Activated CD4-positive, alpha-beta memory T cell treated with anti-CD3 and anti-CD28 coated beads, Interleukin-2, amount 10 ng/mL, durations not matched to agents 7 days and 5 days (primary cell): ENCODE measurements at places on chromosomes 16 and 17. TPM values are rescaled to one million over a fixed set of nuclear protein-coding genes. Genes with fewer than 3 reads are reported as not detected.

- DNase-seq, result no peak
- H3K4me3 ChIP-seq, result no peak overlapping the region
- H3K4me1 ChIP-seq, result peaks cover under 1% of the 10 kb centered on the region
- no peak overlapping the region for H3K27ac ChIP-seq
- no peaks in the 10 kb centered on the region for H3K36me3 ChIP-seq
These were observed 64.5 kb upstream of the CIBAR2 start for GRCh38 chr16:85176541-85177447.

- peaks cover 7% of the 10 kb centered on the region for H3K36me3 ChIP-seq
- no peak for DNase-seq
- H3K27ac ChIP-seq, result no peak overlapping the region
- H3K4me1 ChIP-seq, result peaks cover 14% of the 10 kb centered on the region
These were observed 7.8 kb downstream of the CBX1 start for GRCh38 chr17:48093341-48094045.

DNA sequence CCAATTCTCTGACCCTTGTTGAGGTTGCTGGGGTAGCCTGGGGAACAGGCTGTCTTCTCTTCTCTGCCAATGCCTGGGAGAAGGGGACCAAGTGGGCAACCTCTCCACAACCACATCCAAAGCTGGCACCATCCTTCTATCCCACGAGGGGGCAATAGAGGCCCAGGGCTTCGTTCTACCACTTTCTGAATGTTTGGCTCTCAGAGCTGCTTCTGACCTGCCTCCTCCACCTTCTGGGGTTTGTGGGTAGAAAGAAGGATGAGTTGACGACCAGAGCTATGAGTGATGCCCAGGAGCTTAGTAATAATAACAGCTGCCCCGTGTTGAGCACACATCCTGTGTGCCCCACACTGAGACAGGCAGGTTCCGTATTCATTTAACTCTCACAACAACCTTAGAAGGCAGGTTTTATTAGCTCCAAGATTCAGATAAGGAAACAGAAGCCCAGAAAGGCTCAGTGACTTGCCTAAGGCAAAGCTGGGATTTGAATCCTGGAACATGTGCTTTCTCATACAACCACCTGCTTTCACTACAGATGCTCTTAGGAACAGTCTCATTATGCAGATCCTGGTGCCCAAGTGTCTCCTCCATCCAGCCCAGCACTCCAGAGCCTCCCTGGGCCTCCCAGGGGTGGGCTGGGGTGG, 11.1 kb downstream of the TSPOAP1 start:
- no peaks in the 10 kb centered on the region for H3K27me3 ChIP-seq
- peak overlapping the region; percentile 83 for H3K27ac ChIP-seq
- H3K36me3 ChIP-seq, result peaks cover 40% of the 10 kb centered on the region
- H3K4me3 ChIP-seq, result no peak overlapping the region
- peak; percentile 78 for DNase-seq
- H3K4me1 ChIP-seq, result peaks cover 21% of the 10 kb centered on the region

GRCh38 chr16:48831076-48831722, 221.2 kb upstream of the N4BP1 start:
- H3K27ac ChIP-seq, result no peak overlapping the region
- no peak for DNase-seq
- no peak overlapping the region for H3K4me3 ChIP-seq
- H3K4me1 ChIP-seq, result no peaks in the 10 kb centered on the region
- no peaks in the 10 kb centered on the region for H3K27me3 ChIP-seq

DNA sequence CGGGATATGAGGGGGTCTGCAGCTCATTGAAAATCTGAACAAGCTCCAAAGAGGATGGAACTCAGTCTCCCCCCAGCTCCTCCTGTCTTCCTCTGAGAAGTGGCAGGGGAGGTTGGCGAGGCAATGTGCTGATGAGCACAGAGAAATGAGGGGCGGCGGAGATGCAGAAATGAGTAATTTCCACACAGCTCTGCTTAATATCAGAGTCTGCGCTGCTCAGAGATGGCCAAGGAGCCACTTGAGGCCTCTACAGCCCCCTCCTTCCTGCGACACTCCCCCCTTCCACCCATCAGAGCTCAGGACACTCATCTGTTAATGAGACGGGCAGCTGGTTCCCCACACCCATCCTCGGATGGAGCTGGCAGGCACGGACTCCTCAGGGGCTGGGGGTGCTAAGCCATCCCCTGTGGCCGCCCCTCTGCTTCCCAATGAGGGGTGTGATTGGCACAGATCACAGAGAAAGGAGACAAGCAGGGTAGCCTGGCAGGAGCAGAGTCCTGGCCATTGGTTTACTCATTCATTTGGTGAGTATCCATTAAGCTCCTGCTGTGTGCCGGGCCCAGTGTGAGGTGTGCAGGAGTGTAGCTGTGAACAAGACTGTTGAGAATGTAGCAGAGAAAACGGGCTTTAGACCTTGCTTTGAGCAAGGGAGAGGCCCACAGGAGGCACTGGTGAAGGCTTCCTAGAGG, 12.7 kb upstream of the CRHR1 start:
- H3K36me3 ChIP-seq, result no peaks in the 10 kb centered on the region
- H3K27ac ChIP-seq, result no peak overlapping the region
- no peaks in the 10 kb centered on the region for H3K4me1 ChIP-seq
- DNase-seq, result no peak
- H3K4me3 ChIP-seq, result no peak overlapping the region
- H3K27me3 ChIP-seq, result peaks cover 48% of the 10 kb centered on the region

DNA sequence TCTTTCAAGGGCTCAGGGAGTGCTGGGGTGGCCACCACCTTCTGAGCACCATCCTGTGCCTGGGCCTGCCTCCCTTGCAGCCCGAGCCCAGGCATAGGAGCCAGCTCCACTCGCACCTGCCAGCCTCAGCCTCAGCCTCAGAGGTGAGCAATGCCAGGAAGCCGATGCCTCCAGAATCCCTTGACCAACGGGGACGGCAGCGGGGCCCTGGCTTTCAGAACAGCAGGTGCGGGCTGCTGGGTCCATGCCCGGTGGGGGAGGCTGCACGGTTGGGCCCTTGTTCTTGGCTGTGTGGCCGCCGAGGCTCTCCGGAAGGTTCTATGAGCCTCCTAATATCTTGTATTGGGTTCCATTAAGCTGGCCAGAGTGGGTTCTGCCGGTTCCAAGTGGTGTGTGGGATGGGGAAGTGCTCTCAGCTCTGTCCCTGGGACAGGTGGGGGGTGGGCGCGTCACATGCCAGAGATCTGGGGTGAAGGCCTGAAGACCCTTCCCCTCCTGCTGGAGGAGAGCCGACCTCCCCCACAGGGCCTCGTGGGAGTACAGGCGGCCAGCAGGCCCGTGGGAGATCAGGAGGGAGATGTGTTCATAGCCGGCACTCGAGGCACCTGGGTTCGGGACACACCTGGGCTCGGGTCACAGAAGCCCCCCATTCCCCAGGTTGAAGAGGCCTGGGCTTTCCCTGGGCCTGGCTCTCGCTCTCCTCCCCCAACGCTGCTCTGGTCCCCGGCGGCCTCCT, 27.0 kb downstream of the NPTX1 start:
- H3K4me1 ChIP-seq, result peaks cover 10% of the 10 kb centered on the region
- no peak overlapping the region for H3K27ac ChIP-seq
- H3K4me3 ChIP-seq, result no peak overlapping the region

DNA sequence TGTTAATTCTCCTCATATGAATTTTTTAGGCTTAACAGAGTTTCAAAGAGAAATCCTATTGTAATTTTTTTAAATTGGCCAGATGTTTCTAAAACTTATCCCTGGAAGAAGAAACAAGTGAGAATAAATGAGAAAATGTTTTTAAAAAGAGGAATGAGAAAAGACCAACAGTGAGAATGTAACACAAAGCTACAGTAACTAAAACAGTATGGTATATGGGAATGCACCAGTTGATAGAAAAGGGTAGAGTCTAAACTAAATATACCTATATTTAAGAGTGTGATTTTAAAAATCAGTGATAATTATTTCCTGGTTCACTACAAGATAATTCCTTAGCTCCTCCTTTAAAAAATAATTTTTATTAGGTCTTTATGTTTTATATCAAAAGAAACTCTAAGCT, 127.9 kb downstream of the CCDC182 start:
- H3K27me3 ChIP-seq, result no peaks in the 10 kb centered on the region
- peaks cover 32% of the 10 kb centered on the region for H3K36me3 ChIP-seq
- H3K27ac ChIP-seq, result no peak overlapping the region
- DNase-seq, result no peak
- peaks cover 11% of the 10 kb centered on the region for H3K4me1 ChIP-seq

- H3K4me3 ChIP-seq, result peak overlapping the region; percentile 63
- H3K36me3 ChIP-seq, result peaks cover 20% of the 10 kb centered on the region
- peak overlapping the region; percentile 95 for H3K27ac ChIP-seq
- peak; percentile 72 for DNase-seq
These were observed 267.9 kb downstream of the CPPED1 start for GRCh38 chr16:12535535-12536411.

DNA sequence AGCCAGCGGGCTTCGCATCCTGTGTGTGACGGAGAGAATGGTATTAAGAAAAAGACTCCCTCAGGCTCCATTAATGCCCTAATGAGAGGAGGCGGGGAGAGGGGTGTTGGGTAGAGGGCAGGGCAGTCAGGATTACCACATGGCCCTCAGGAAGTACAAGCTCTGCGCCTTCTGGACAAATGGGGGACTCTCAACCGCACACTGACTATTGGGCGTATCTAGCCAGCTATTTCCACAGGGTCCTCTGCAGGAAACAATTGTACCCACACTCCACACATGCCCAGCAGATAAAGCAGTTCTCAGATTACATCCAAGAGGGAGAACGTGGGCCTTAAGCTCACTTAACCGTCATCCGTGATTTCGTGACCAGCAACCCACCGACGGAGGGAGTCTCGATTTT, 14.7 kb downstream of the NXN start:
- H3K36me3 ChIP-seq, result no peaks in the 10 kb centered on the region
- DNase-seq, result no peak
- H3K4me1 ChIP-seq, result no peaks in the 10 kb centered on the region
- peaks cover 30% of the 10 kb centered on the region for H3K27me3 ChIP-seq

DNA sequence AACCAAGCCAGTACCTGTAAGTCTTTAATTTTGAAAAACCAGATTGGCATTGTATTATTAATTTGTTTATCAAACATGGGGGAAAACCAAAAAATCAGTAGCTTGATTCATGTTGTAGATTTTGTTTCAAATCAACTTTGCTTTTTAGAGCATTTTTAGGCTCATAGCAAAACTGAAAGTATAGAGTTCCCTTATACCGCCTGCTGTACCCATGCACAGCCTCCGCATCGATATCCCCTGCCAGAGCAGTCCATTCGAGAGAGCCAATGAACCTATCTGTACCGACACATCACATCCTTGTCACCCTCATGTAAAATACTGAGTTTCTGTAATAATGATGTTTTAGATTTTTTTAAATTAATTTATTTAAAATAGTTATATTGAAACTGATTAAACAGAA, 16.2 kb upstream of the MRC2 start:
- peaks cover 58% of the 10 kb centered on the region for H3K36me3 ChIP-seq
- DNase-seq, result peak; percentile 31
- H3K4me3 ChIP-seq, result peak overlapping the region; percentile 18
- peaks cover 21% of the 10 kb centered on the region for H3K4me1 ChIP-seq
- no peaks in the 10 kb centered on the region for H3K27me3 ChIP-seq

GRCh38 chr16:57920215-57920879, 50.6 kb downstream of the CNGB1 start:
- no peaks in the 10 kb centered on the region for H3K36me3 ChIP-seq
- no peak overlapping the region for H3K27ac ChIP-seq
- DNase-seq, result no peak
- no peaks in the 10 kb centered on the region for H3K4me1 ChIP-seq

DNA sequence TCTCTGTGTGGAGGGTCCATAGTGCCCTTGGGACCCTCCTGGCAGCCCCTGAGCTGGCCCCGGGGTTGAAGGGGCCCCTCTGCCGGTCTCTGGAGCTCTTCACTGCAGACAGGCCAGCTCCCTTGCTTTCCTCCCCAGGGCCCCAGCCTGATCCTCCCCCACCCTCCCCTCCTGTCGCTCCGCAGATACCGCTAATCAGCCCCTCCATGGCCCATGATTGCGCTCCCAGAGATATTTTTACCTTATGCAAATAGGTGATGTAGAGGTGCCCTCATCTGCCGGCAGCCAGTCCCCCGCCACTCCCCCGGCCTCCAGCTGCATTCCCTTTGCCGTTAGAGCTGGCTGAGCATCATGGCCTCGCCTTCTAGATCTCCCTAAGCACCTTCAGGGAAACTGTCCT, 9.2 kb downstream of the MMP15 start:
- H3K27me3 ChIP-seq, result peaks cover 1% of the 10 kb centered on the region
- no peaks in the 10 kb centered on the region for H3K4me1 ChIP-seq
- no peak overlapping the region for H3K4me3 ChIP-seq
- no peaks in the 10 kb centered on the region for H3K36me3 ChIP-seq
- H3K27ac ChIP-seq, result no peak overlapping the region

- no peaks in the 10 kb centered on the region for H3K27me3 ChIP-seq
- no peak overlapping the region for H3K4me3 ChIP-seq
- H3K4me1 ChIP-seq, result peaks cover 37% of the 10 kb centered on the region
- no peak overlapping the region for H3K27ac ChIP-seq
- peak; percentile 21 for DNase-seq
These were observed 27.7 kb upstream of the IL21R start for GRCh38 chr16:27374221-27374803.

DNA sequence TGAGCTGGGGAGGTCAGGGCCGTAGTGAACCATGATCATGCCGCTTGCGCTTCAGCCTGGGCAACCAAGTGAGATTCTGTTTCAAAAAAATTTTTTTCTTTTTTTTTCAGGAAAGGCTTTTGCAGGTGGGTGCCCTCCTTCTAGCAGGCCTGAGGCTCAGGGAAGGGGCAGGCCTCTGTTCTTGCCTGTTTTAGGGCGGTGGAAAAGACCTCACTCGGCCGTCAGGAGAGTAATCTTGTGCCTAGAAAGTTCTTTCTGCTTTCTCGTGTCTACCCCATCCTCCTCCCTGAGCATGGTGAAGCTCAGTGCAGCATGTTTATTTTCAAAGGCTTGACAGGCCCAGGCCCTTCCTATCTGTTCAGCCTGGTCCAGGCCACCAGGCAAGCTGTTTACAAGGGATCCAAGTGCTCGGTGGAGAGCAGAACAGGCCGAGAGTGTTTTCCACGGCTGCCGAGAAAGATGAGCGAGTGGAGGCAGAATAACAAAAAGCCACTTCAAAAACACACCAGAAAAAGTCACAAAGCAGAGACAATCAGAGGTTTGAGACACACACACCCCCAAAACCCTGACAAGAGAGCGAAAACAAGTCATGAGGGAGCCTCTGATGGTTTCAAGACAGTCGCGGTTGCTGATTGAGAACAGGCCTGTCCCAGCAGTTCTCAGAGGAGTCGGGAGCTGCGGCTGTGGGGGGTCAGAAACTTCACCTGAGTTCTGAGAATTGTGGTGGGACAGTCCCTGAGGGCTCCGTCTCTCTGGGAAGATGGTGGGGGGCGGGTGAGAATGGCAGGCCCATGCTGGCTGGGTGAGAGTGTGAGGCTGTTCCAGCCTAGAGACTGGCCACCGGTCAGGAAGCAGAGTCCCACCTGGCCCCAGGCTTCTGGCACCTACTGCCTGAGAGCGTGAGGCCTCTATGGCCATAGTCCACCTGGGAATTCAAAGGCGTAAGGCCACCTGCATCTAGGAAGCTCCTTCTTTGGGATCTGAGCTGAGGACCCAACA, 37.5 kb upstream of the CCR7 start:
- H3K4me1 ChIP-seq, result peaks cover 91% of the 10 kb centered on the region
- peak; percentile 58 for DNase-seq
- H3K4me3 ChIP-seq, result peak overlapping the region; percentile 15
- H3K36me3 ChIP-seq, result peaks cover 12% of the 10 kb centered on the region

HBA1 gene
- not detected for total RNA-seq

EVPLL gene
- total RNA-seq, result not detected

AOC3 gene
- 0.50 TPM for total RNA-seq

PDE6G gene
- total RNA-seq, result 10.9 TPM

TBC1D26 gene
- total RNA-seq, result not detected
